ENCODE measurements at places on chromosomes 11 and 22. TPM values are rescaled to one million over a fixed set of nuclear protein-coding genes. Genes with fewer than 3 reads are reported as not detected.

GRCh38 chr11:86993031-86993430, 37.8 kb upstream of the FZD4 start:
- no peak for DNase-seq

The PKDREJ gene
- total RNA-seq = 0.07 TPM

- peak; percentile 35 for DNase-seq
These were observed 57.5 kb downstream of the C22orf31 start for GRCh38 chr22:29003975-29004646.

The ZDHHC5 gene
- 50.5 TPM for total RNA-seq

- DNase-seq = no peak
These were observed 35.8 kb downstream of the RRAS2 start for GRCh38 chr11:14323118-14323676.

The CRYBA4 gene
- 1.1 TPM for total RNA-seq

- DNase-seq = no peak
These were observed 98.7 kb downstream of the SWAP70 start for GRCh38 chr11:9762531-9762930.

The BTG4 gene
- total RNA-seq = not detected

DNA sequence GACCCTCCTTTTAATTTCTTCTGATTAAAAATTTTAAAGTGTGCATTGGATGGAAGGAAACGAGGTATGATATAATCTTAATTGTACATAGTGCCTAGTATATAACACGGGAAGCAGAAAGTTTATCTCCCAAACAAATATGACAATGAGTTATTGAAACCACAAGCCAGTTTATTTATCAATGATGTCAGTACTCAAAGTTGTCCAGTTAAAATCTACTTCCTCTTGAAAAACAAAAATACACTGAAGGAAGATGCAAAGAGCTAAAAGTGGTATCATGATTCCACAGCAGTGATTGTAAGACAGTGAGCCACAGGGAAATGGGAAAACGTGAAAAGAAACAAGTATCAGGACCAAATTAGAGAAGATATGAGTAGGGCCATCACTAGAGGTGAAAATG, 18.8 kb upstream of the OR5B21 start:
- no peak for DNase-seq

GRCh38 chr11:14242187-14242586, 116.8 kb downstream of the RRAS2 start:
- no peak for DNase-seq

DNA sequence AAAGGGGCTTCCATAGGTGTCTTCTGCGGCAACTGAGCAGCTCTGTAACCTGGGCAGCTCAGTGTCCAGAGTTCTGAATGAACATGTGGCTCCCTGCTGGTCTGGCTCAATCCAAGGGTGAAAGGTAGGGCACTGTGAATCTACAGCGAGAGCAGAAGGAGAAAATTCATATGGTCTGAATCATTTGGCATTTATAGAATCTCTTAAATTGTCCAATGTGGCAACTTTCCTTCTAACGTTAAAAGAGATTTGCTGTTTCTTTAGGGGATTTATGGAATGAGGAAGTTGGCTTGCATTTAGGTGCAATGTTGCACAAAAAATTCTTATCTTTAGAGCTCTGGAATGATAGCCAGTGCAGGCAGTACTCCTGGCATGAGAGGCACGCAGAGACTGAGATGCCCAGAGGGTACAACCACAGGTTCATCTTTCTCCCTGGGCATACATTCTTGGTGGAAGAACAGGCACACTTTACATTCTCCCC, 17.0 kb downstream of the ATXN10 start:
- no peak for DNase-seq

- DNase-seq = no peak
These were observed 8.8 kb upstream of the MYRF start for GRCh38 chr11:61743486-61744095.

The RPS19BP1 gene
- total RNA-seq = 89.0 TPM

DNA sequence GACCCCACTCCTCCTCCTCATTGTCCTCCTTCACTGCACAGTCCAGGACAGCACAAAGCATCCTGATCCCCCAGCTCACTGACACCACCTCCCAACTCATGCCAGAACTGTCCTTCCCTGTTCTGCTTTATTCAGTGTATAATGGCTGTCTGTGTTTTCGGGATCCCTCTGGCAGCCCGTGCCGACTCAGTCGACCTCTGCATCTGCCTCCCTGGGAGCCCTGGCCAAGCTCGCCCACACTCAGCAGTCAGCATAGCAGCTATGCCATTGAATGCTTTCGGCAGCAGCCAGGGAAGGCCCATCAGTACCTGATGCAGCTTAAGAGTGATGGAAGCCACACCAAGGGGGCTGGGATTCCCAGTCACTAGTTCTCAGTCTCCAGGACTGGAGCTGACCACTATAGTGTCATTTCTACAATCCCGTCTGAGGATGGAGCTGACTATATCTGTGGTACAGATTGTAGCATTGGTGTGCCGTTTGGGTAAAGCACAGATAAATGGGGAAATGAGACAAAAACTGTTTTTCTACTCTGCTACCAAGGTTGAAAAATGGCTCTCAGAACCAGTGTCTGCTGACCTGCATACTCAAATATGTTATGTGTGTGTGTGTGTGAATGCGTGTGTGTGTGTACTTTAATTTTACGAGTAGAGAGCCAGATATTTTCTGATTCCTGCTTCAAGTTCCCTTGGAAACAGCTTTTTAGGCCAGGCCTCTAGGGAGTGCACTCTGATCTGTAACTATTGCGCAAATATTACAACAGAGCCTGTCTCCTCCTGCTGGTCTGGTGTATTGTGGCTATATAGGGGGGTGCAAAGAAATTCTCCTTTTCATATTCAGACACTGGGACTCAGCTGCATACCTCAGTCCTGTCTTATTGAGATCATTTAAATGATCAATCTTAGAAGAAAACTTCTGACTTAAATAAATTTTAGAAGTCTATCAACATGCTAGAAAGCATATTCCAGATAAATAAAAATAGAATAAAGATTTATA, 78.8 kb upstream of the TOP3B start:
- DNase-seq = no peak
